ENCODE measurements at places on chromosomes 6 and 20. TPM values are rescaled to one million over a fixed set of nuclear protein-coding genes. Genes with fewer than 3 reads are reported as not detected.

DNA sequence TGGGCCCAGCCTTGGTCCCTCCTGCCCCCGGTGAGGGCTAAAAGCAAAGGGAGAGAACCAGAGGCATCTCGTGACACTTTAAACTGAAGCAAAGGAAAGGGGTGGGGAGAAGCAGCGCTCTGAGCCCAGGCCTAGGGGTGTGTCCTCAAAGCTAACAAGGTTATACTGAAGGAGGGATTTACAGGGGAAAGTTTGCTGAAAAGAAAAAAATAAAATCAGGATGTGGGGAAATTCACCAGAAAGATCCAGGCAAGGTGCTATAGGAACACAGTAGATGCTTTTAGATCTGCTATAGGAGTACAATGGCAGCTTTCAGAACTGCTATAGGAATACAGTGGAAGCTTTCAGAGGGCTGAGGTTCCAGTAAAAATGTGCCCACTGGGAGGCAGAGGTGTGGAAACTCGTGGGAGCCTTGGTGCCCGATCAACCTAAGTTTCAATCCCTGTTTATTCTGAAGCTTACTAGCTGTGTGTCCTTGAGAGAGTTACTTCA lies at the start of gene COL9A1:
Gene COL9A1 (minus strand): TSS at position 51 of the 492 bp plus-strand sequence. CDS start 160 bp downstream, outside the sequence.
- H3K27me3 ChIP-seq: peaks cover 19% of the 10 kb centered on the region
- no peak for DNase-seq
- H3K27ac ChIP-seq: no peak within 1 kb of the TSS
- no peaks in the 10 kb centered on the region for H3K36me3 ChIP-seq
- H3K4me3 ChIP-seq: no peak within 1 kb of the TSS

- peaks cover 24% of the 10 kb centered on the region for H3K4me1 ChIP-seq
- H3K27ac ChIP-seq: no peak overlapping the region
- H3K27me3 ChIP-seq: no peaks in the 10 kb centered on the region
- DNase-seq: no peak
- H3K4me3 ChIP-seq: no peak overlapping the region
These were observed 149.8 kb downstream of the ZDHHC14 start for GRCh38 chr6:157530724-157531168.

DNA sequence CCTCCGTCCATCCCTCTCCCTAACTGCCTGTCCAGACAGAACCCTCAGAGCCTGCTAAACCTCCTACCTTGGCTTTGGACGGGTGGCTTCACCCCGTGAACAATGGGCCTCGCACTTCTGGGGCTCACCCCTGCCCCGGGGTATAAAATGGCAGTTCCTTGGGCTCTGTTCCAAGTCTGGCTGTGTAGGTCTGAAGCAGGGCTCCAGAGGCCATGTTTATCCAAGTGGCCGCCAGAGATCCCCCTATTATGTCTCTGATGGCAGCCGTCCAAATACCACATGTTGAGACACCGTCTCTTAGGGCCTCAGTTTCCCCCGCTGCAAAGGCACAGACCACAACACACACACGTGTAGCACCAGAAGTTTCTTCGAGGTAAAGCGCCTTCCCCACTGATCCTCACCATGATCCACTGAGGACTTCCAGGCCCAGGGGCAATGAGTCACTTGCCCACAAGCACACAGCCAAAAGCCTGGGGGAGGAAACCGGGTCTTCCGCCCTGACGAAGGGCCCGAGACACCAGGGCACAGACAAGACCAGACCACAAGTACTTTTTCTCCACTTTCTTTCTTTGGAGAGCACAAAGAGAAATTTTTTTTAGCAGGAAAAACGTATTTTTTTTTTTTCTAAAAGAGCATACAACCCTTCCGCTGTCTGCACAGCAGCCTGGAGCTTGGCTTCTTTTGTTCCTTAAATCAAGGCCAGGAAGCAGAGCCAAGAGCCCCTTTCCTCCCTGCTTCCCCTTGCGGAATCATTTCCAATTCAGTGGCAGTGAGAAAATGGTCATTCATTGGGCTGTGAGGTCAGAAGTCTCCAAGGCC lies 11.8 kb downstream of the CPNE5 start:
- H3K27ac ChIP-seq: no peak overlapping the region
- peaks cover 3% of the 10 kb centered on the region for H3K27me3 ChIP-seq
- H3K4me1 ChIP-seq: peaks cover 4% of the 10 kb centered on the region
- H3K4me3 ChIP-seq: no peak overlapping the region

GRCh38 chr6:170361335-170361734 lies 54.8 kb downstream of the FAM120B start:
- no peaks in the 10 kb centered on the region for H3K27me3 ChIP-seq
- H3K4me3 ChIP-seq: no peak overlapping the region
- peaks cover 9% of the 10 kb centered on the region for H3K36me3 ChIP-seq

- H3K4me3 ChIP-seq: no peak overlapping the region
- no peak overlapping the region for H3K27ac ChIP-seq
- H3K4me1 ChIP-seq: no peaks in the 10 kb centered on the region
- H3K36me3 ChIP-seq: no peaks in the 10 kb centered on the region
These were observed 128.1 kb upstream of the CCN2 start for GRCh38 chr6:132079286-132079685.

- no peak overlapping the region for H3K4me3 ChIP-seq
- no peaks in the 10 kb centered on the region for H3K36me3 ChIP-seq
- no peak for DNase-seq
- H3K27me3 ChIP-seq: peaks cover 15% of the 10 kb centered on the region
These were observed 121.7 kb upstream of the MARCKS start for GRCh38 chr6:113735491-113735890.

ZNF334 gene
- total RNA-seq: 4.2 TPM

GRCh38 chr6:85473748-85474147 lies 23.9 kb downstream of the NT5E start:
- no peak for DNase-seq
- no peaks in the 10 kb centered on the region for H3K27me3 ChIP-seq
- no peak overlapping the region for H3K4me3 ChIP-seq

COL9A3 gene
- not detected for total RNA-seq

NCR2 gene
- 0.56 TPM for total RNA-seq

GRCh38 chr6:75568965-75569364 lies 32.7 kb upstream of the SENP6 start:
- H3K36me3 ChIP-seq: peaks cover 6% of the 10 kb centered on the region
- H3K4me1 ChIP-seq: no peaks in the 10 kb centered on the region
- no peak overlapping the region for H3K4me3 ChIP-seq
- H3K27me3 ChIP-seq: peaks cover 21% of the 10 kb centered on the region

GRCh38 chr6:139757784-139758183 lies 383.3 kb upstream of the CITED2 start:
- no peak overlapping the region for H3K4me3 ChIP-seq
- DNase-seq: no peak
- H3K27me3 ChIP-seq: peaks cover 2% of the 10 kb centered on the region
